Ammon's horn (tissue), 1 donor: ENCODE measurements at places on chromosomes 1 and 21.

GRCh38 chr21:41322496-41323382, 6.1 kb downstream of the FAM3B start:
- DNase-seq, result no peak

DNA sequence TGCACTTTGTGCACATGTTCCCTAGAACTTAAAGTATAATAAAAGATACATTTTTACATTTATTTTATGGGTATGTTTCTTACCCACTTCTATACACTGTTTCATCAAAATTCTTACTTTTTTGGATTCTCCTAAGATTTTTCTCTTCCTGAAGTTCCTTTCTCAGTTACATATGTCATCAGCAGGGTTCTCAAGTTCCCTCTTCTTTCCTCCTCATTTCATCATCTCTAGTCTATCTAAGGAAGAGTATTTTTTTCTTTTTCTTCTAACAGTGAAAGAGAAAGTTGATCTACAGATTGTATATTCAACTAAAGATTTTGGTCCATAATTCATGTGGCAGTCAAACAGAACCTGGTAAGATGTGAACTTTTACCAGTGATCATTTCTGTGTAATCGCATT, 41.2 kb upstream of the CYYR1 start:
- no peak for DNase-seq

- DNase-seq, result no peak
Observed at GRCh38 chr1:79633456-79633855, 626.9 kb upstream of the ADGRL4 start.

- no peak for DNase-seq
Observed at GRCh38 chr1:156874572-156875340, 14.1 kb downstream of the NTRK1 start.

DNA sequence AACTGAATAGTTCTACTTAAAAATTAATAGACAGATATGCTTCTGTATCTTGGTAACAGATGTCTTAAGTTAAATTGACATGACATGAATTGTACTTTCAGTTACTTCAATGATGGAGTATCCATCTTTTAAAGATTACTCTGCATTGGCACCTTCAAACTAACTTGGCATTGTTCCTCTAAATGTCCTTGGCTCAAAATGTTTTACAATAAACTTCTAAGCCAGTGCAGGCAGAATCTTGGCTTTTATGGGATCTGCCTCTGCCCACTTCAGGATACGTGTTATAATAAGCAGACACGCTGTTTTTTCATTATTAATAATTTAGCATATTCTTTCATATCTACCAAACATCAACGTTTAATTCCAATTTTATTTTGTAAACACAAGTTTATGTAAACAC, 873.4 kb upstream of the ADAMTS5 start:
- DNase-seq, result no peak

DNA sequence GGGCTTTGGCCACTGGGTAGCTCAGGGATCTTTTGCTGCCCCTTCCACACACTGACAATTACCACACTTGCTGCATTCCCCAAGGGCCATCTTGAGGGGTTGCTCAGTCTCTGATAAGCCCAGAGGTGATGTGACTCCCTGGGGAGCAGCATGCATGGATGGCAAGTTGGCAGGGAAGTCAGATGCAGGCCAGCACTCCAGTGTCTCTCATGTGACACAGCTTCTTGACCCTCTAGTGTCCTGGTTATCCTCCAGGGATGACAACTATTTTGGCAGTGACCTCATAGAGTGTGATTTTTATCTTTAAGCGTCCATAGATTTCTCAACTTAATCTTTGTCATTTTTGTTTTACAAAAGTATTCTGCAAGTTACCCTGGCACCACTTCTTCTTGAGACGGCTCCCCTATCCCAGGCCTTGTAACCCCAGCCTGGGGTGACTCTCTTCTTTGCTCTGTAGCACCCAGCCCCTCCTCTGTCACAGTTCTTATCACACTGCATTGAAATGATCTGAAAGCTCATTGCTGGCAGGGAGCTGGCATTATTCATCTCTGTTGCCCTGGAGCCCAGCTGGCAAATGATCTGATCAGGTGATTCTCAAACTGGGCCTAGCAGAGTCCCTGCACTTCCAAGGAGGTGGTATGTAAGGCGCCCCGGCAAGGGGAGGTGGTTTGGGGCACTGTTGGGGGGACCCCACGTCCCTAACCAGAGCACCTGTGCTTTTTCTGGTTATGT, 72.6 kb downstream of the TENT5C start:
- DNase-seq, result peak; percentile 20

- peak; percentile 89 for DNase-seq
Observed at GRCh38 chr1:203026031-203026665, at the start of gene PPFIA4. PPFIA4 (plus strand) TSS chr1:203026491; CDS start chr1:203039009, 12,518 bp downstream.

GRCh38 chr1:58908561-58909560, 125.0 kb upstream of the JUN start:
- no peak for DNase-seq

GRCh38 chr1:200134116-200134515, 106.6 kb downstream of the NR5A2 start:
- no peak for DNase-seq

- no peak for DNase-seq
Observed at GRCh38 chr21:36664662-36664990, 34.3 kb upstream of the SIM2 start.

GRCh38 chr1:109669246-109669948, 1.5 kb downstream of the GSTM2 start:
- DNase-seq, result peak; percentile 1

DNA sequence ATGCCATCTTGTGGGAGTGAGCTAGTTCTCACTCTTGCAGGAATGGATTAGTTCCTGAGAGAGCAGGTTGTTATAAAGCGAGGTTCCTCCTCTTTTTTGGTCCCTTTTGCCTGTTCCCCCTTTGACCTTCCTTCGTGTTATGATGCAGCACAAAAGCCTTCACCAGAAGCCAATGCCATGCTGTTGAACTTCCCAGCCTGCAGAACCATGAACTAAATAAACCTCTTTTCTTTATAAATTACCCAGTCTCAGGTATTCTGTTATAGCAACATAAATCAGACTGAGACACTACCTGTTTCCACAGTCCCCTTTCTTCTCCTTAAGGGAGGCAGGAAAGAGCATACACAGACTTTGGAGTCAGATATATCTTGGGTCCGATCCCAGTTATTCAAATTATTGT, 25.6 kb downstream of the DISP3 start:
- no peak for DNase-seq

- no peak for DNase-seq
Observed at GRCh38 chr1:25166847-25167246, 65.5 kb downstream of the SYF2 start.

DNA sequence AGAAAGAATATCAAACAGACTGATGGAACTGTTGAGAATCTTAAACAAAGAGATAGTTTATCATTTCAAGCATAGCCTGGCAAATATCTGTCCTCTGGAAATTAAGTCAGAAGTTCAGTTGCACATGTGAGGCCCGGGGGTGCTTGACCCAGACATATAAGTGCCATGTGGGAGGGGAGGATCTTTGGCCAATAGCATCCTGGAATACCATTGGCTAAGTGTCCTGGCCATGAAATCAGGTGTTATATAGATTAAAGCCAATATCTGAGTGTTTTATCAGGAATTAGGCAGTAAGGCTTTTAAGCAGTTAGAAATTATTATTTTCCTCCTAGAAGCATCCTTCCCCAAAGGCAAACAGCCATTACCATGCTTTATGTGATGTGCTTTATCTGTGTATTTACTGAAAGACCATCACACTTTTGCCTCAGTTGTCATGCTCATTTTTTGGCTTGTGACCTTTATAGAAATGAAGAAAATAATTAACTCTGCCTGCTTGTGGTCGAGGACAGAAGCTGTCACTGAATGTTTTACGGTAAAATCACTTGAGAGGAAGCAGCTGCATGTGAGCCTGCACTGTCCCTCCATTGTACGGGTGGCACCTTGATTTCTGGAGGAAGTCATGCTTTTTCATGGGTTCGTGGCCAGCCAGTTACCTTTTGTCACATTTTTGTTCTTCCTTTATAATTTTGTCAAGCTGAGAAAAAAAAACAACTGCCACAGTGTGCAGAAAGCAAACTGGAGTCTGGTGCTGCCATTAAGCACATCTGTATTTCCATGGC, 259.9 kb upstream of the FMN2 start:
- DNase-seq, result no peak

GRCh38 chr21:31130821-31131220, 92.5 kb upstream of the KRTAP19-8 start:
- DNase-seq, result no peak

DNA sequence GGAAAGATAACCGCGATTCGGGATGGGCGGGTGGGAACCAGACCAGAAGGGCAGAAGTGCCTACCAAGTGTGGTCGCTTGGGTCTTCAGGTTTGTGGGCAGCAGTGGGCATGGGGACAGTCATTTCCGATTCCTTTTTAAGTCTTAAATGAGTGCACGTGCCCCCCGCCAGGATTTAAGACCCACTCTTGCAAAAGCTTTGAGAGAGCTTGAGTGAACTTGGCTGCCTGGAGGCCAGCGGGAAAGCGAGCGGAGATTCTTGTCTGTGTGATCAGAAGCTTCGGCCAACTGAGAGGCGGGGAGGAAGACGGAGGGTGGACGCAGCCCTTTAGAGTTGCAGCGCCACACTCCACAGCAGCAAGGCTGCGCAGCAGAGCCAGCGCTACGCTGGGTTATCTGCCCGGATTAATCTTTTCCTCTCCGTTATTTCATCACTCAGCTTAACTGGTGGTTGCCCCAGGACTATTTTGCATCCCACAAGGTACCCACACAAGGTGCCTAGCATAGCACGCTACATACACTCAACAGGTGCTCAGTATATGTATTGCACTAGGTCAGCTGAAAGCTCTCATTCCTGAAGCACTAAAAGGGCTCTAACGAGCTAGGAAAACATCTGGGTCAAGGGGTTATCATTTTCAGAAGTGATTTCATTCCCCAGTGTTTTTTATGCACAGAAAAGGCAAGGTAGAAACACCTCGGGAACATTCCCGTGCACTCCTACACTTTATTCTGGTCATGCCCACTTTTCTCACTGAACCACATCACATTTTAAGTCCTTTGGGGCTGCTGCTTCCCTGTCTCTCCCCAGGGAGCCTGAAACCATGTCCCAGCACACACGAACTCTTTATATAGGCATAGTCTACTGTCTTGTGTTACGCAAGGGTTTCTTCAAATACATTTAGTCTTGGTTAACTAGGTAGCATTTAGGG, 1.5 kb upstream of the BATF3 start:
- DNase-seq, result peak; percentile 77

DNA sequence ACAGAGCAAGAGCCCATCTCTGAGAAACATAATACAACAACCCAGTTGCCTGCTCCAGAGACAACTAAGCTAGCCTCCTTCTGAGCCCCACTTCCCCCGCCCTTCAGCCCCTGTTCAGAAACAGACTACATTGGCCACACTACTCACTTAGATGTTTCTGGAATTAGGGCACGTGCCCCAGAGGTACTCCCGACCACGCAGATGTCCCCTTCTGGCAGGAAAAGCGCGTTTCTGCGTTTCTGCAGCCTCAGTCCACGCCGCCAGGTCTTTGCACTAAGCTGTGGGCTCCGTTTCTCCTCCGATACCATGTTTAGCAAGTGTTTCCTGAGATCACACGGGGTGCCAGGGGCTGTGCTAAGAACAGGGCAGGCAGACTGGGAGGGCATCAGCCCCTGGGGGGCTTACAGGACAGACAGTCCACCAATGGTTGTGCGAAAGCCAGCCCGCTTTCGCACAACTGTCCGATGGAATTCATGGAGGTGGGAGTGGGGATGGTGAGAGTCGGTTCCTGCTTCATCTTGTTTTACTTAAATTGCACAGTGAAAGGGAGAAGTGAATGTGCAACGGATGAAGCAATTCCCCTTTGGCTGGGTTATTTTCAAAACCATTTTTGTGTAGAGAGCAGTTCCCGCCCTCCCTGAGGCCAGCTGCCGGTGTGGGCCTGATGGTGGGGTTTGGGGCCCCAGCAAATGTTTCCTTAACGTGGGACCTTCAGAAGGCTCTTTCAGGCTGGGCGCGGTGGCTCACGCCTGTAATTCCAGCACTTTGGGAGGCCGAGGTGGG, 2.7 kb downstream of the PIK3CD start:
- DNase-seq, result peak; percentile 45

- no peak for DNase-seq
Observed at GRCh38 chr1:68142461-68142860, 89.9 kb downstream of the WLS start.

DNA sequence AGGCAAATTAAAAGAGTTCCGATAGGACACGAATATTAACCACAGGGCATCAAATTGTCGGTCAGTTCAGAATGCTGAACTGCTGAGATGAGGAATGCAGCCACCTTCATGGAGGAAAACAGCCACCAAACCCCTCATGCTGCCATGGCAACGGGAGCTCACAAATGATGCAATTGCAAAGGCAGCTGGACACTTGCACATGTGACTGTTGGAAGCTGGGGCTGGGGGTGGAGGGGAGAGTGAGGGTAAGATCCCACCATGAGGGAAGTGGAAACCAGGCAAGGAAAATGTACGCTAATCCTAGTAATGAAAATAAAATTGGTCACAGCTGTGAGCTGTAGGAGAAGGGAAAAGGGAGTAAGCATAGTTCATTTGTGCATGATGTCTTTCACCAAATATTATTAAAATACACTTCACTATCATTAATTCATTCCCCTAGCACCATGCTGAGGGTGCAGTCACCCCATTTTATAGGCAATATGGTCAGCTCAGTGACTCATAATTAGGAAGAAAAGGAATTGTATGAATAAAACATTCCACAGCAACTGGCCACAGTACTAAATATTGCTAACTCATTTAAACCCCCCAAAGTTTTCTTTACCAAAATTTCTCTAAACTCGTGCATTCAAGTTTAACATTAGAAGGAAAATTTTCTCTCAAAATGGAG, 15.3 kb downstream of the BECN2 start:
- no peak for DNase-seq

DNA sequence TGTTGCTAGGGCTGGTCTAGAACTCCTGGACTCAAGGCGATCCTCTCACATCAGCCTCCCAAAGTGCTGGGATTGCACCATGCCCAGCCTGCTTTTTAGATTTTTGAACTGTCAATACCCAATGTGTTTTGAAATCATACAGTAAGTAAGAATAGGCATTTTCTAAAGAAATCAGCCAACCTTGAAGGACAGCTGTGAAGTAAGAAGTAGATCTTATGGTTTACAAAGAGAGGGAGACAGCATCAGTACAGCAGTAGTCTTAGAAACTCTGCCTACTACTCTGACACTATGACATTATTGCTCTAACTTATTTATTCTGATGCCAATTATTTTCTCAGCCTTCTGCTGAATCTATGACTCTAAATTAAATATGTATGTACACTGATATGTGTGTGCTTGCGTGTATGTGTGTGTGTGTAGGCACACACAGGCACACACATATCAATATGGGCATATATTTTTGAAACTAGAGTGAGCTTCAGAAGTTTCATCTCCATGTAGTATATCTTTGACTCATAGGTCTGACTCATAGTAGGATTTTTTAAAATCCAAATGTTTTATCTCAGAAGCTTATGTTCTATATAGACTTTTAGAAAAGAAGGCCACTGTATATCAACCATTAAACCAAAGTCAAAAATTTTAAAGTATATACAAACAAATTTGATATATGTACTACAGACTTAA, 140.4 kb downstream of the COL24A1 start:
- DNase-seq, result no peak
